ENCODE measurements at places on chromosomes 11 and 22.

GRCh38 chr22:40240686-40241085 lies 63.0 kb downstream of the TNRC6B start:
- DNase-seq, result no peak

- no peak for DNase-seq
Observed at GRCh38 chr22:47073075-47073474, 310.6 kb downstream of the TBC1D22A start.

- DNase-seq, result no peak
Observed at GRCh38 chr11:84963240-84963639, 663.9 kb downstream of the DLG2 start.

GRCh38 chr11:79047980-79048379 lies 392.9 kb downstream of the TENM4 start:
- DNase-seq, result no peak

DNA sequence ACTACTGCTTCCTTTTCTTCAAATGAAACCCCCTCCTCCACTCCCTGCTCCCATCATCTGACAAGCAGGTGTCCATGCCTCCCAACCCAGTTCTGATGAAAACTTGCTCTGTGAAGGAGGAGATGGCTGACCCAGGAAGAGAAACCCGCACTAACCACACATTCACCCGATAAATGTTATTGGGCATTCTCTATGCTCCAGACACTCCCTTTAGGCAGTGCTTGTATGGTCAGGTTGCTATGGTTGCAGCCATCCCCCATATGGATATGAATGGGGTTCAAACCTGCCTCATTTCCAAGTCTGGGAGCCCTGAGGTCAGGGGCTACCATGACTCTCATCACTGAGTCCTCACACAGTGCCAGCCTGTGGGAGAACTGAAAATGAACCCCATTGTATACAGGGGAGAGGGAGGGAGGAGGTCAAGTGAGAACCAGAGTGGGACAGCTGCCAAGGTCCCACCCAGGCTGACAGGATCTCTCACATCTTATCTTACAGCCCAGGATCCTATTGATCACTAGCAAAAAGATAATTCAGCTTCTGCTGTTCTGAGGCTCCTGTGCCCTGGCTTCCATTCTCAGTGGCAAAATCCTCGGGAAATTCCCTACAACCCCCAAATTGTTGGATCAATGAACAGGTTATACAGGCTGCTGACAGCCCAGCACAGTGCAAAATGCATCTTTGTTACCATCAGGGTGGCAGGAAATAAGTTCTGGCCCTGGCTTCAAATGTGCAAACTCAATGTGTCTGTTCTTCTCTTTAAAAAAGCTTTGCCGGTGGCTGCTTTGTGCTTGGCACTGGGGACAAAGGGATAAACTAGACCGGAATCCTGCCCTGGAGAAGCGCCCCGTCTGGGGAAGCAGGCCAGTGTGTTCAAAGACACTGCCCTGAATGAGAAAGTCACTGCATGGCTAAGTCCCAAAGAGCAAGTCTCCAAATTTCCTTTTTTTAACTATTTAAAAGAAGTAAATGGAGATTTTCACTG lies 22.7 kb upstream of the ACER3 start:
- no peak for DNase-seq

DNA sequence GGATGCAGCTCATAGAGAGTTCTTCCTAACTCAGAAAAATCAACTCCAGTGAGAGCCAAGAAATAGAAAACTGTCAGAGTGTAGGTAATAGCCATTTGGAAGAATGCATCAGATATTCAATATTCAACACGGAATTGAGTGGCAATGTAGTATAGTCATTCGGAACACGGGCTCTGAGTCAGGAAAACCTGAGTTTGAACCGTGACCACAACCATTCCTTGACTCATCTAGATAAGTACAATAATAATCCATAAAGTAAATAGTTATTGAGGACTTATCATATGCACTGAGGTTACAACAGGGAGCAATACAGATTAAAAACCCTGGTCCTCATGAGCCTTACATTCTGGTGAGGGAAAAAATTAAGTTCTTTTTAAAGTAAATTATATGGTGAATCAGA lies 62.6 kb upstream of the PHF21A start:
- DNase-seq, result no peak

DNA sequence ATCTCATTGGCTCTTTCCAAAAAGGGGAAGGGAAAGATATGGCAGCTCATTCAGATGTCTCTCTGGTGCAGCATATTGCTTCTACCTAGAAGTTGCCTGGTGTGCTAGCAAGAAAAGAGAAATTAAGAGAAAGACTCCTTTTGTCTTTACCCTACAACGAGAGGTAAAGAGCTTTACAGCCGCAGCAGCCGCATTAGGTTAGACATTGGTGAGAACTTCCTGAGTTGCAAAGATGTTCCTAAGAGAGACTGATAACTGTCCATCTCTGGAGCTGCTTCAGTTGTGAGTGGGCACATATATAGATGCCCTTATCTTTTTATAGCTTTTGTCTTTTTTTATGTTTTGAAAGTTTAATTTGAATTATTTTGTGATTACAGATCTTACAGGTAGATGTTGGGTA lies 80.8 kb upstream of the NNMT start:
- DNase-seq, result no peak

GRCh38 chr11:100883830-100884229 lies 196.7 kb downstream of the ARHGAP42 start:
- DNase-seq, result no peak

DNA sequence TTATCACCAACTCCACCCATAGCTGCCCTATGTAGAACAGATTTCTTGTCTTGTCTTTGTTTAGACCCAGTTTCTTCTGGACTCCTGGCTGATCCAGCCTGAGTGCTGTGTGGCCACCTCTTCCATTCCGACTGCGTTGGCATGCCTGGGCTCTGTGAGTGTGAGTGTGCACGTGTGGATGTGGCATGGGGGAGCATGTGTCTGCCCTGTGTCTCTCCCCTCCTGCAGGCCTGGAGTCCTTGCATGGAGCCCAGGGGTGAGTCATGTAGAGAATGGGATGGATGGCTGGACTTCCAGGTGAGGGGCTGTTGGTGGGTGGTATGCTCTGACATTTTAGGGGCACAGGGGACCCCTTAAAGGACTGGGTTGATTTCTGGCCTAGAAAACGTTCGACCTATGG lies 194.7 kb downstream of the GRIK4 start:
- no peak for DNase-seq

- DNase-seq, result no peak
Observed at GRCh38 chr11:103842191-103842590, 194.2 kb upstream of the DDI1 start.

DNA sequence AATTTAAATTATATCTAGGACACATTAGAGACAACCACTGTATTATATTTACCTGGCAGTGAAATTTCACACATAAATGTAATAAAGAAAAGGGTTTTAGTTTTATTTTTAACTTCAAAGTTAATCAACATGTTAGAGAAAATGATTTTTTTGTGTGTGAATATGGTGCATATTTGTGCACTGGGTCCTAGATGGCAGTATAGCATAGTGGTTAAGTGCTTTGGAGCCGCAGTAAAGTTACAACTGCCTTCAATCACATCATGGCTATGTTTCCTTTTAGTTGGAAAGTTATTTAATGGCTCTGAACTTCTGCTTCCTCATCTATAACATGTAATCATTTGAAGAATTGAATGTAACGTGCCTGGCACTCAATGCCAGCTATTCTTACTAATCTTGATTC lies 108.9 kb upstream of the DDI1 start:
- DNase-seq, result no peak

DNA sequence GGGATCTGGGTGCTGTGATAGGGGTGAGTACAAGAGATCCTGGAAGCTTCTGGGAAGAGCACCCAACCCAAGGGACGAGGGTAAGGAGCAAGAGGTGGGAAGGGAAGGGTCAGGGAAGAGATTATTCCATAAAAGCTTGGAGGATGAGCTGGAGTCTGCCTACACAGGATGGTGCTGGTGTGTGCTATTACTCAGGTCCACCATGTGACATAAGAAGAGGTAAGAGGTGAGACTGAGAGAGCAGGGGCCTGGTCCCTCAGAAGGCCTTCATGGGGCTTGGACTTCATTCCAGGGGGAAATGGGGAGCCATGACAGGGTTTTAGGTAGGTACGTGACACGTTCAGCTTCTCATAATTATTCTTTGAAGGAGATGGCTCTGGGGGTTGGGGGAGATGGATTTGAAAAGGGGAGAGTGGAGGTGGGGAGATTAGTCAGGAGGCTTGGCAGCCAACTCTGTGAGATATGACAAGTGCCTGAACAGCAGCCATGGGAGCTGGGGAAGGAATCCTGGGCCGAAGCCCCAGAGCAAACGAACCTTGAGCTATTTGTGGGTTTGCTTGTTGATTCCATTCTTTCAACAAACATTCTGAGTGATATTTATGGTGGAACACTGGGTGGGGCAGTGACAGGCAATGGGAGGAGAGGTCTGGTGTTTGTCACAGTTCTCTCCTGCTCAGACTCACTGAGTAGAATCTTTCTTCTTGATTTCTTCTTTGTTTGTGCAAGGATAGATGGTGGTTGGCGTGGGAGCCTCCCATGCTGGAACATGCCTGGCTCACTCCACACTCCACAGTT lies 11.2 kb upstream of the NCAM1 start:
- no peak for DNase-seq

DNA sequence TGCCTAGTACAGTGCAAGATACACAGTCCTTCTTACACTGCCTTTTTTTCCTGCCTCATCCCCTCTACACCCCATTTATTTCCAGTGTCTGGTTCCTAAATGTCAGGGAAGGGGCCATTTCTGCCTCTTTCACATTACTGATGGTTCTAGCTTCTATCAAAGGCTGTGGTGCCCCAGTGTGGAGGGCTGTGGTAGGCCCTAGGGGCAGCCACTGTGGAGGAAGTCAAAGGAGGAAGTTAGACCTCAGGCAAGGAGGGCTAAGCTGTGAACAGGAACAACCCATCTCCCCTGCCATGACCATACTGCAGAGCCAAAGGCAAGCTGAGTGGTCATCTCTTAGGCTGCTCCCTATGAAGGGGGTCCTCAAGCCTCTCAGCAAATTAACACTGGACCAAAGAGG lies 81.9 kb upstream of the CRTAM start:
- no peak for DNase-seq

GRCh38 chr11:128776424-128777284 lies 82.8 kb downstream of the FLI1 start:
- DNase-seq, result no peak

DNA sequence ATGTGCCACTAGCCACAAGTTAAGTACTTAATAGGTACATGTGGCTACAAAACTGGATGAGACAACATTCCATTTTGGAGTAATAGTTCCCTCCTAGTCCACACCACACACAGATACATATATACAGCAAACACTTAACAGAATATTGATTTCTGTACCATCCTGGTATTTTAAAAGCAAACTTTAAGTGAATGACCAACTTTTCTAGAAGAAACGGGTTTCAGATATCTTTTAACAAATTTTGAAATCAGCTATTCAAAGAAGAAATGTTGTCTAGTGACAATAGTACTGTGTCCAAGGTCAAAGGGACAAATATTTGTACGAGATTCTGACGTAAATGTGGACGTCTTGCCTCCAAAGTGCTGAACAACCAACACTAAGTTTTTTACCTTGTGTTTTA lies 12.3 kb upstream of the CARD16 start:
- no peak for DNase-seq

- DNase-seq, result no peak
Observed at GRCh38 chr11:73095613-73096012, 46.5 kb downstream of the FCHSD2 start.

DNA sequence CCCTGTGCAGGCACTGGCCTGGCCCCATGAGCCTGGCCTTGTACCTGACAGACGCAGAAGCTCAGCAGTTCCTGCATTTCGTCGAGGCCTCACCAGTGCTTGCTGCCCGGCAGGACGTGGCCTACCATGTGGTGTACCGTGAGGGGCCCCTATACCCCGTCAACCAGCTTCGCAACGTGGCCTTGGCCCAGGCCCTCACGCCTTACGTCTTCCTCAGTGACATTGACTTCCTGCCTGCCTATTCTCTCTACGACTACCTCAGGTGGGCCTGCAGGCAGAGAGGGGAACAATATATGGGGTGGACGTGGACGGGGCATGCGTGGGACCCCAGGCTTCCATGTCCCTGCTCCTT lies 4.9 kb downstream of the LARGE2 start:
- DNase-seq, result no peak

GRCh38 chr11:26551186-26551801 lies 20.8 kb downstream of the MUC15 start:
- no peak for DNase-seq
